ENCODE measurements at places on chromosomes 6 and 20. TPM values are rescaled to one million over a fixed set of nuclear protein-coding genes. Genes with fewer than 3 reads are reported as not detected.

DNA sequence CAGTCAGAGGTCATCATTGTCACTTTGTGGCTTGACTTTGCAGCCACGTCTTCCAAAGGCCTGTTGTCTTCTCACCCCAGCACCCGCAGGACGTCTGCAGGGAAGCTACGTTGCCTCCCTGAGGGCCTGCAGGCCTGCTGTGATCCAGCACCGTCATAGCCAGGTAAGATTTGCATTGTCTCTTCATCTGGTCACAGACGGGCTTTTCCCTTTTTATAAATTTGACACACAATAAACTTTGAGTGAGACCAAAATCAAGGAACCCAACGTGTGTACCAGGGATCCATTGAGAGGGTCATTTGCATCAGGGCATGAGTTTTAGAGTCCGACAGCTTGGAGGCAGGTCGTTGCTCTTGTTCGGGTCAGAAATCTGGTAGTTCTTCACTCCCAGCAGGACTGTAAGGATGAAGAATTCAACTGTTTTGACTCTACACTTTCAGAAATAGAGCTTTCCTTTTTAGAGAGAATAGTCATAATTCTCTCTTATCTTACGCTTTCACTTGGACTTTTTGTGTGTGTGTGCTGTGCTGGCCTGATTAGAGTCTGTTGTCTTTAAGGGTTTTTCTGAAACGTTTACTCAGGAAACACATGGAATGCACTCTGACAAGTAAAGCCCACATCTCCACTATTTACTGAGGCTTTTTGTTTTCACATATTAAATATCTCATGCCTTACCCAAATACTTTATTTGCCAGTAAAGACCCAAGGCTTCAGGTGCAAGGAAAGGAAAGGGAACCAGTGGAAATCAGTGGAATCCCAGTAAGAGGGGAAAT, 177.2 kb upstream of the TAB2 start:
- no peak for DNase-seq
- H3K36me3 ChIP-seq, result no peaks in the 10 kb centered on the region
- no peaks in the 10 kb centered on the region for H3K4me1 ChIP-seq
- no peak overlapping the region for H3K27ac ChIP-seq
- H3K4me3 ChIP-seq, result no peak overlapping the region

GRCh38 chr20:18543216-18543615, 24.0 kb upstream of the SMIM26 start:
- no peaks in the 10 kb centered on the region for H3K4me1 ChIP-seq
- no peak for DNase-seq
- no peak overlapping the region for H3K27ac ChIP-seq
- no peak overlapping the region for H3K4me3 ChIP-seq

GRCh38 chr6:13478525-13478966, 8.9 kb downstream of the GFOD1 start:
- DNase-seq, result no peak
- no peaks in the 10 kb centered on the region for H3K4me1 ChIP-seq

The SAMD10 gene
- total RNA-seq, result 7.2 TPM

The RAET1L gene
- total RNA-seq, result not detected

The FHL5 gene
- not detected for total RNA-seq

- H3K27me3 ChIP-seq, result no peaks in the 10 kb centered on the region
- DNase-seq, result peak; percentile 62
- H3K36me3 ChIP-seq, result no peaks in the 10 kb centered on the region
- no peak overlapping the region for H3K27ac ChIP-seq
- no peak overlapping the region for H3K4me3 ChIP-seq
These were observed 41.6 kb downstream of the UNC5CL start for GRCh38 chr6:40997234-40997957.

DNA sequence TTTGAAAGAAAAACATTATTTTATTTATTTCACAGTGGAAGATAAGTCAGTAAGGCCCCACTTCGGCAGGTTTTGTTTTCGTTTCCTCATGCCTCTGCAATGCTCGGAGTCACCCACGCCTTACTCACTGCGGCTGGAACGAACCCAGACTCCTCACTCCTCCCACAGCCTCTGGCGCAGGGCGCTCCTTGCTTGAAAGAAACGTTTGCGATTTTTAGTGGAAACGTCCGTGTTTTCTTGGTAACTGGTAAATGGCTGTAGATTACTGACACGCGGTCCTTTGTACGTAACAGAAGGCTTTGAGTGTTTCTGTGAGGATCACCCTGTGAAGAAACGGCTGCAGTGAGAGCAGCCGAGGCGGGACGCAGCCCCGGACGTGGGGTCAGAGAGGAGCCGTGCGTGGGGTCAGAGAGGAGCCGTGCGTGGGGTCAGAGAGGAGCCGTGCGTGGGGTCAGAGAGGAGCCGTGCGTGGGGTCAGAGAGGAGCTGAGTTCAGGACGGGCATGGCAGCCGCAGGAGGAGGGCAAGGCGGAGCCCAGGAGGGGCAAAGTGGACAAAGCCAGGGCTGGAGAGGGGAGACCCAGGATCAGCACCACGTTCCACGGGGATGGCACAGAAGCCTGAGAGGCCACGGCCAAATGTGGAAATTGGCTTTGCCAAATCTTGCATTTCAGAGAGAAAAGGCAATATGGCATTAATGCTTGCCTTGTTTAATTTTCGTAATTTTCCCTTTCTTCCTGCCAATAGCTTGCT, 198.6 kb upstream of the THBS2 start:
- H3K36me3 ChIP-seq, result no peaks in the 10 kb centered on the region
- H3K4me3 ChIP-seq, result peak overlapping the region; percentile 16
- peak; percentile 77 for DNase-seq
- no peaks in the 10 kb centered on the region for H3K27me3 ChIP-seq
- H3K27ac ChIP-seq, result peak overlapping the region; percentile 21

DNA sequence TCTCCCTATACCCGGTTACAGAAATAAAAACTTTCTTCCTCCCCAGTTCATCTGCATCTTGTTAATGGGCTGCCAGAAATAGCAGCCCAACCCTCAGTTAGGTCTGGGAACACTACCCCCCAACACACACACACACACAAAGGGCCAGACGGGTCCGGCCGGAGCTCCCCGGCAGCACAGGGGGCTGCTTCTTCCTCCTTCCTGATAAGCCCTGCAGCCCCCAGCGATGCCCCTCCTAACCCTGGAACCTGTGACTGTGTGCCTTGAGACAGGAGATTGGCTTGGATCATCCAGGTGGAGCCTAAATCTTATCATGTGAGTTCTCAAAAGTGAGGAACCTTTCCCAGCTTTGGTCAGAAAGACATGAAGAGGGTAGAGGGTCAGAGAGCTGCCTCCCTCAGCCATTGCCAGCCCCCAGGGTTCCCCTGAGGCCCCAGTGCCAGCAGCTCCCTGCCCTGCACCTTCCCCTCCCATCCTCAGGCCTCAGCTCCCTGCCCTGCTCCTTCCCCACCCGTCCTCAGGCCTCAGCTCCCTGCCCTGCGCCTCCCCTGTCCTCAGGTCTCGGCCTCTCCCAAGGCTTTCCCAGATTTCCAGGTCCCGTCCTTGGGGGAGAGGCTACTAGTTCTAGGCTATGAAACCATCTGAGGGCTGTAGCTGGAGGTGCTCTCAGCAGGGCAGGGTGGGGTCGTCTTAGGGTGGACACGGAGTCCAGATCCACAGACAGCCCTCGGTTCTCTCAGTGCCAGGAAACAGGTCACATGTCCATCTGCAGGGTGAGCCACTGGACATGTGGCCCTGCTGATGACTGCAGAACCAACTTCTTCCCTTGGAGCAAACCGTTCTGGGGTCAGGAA, 34.5 kb upstream of the CST7 start:
- no peaks in the 10 kb centered on the region for H3K36me3 ChIP-seq
- peaks cover 15% of the 10 kb centered on the region for H3K4me1 ChIP-seq

DNA sequence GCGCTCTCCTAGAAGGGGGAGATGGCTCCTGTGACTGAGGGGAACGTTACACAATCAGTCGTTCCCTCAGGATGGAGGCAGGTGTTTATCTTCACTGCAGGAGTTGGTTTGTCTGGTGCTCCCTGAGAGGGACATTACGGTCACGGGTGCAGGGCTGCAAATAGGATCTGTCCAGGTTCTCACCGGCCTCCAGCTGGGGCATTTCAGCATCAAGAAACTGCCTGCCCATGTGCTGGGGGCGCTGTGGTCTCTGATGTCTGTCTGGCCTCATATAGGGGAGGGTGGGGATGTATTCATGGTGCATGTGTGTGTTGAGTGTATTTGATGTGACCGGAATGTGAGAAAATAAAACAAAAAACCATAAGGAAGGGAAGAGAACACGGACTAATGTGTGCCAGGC, 77.1 kb downstream of the TBC1D7 start:
- no peaks in the 10 kb centered on the region for H3K27me3 ChIP-seq
- no peak overlapping the region for H3K27ac ChIP-seq
- H3K36me3 ChIP-seq, result no peaks in the 10 kb centered on the region
- H3K4me3 ChIP-seq, result no peak overlapping the region
- no peak for DNase-seq

DNA sequence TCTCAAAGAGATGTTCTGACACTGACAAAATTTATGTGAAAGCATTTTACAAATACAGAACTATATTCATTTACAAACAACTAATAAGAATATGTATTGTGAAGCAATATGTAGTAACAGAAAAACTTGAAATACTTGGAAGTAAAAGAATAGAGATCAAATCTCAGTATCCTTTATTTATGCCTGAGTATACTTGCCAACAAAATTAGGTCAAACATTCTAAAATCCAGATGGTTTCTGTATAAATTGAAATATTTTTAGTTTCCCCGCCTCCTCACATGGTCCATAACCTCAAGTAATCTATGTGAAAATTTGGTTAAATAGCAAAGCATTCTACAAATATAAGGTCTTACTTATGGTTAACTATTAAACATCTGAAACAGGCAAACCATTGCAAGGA, 545.4 kb downstream of the EYS start:
- H3K27me3 ChIP-seq, result no peaks in the 10 kb centered on the region
- H3K27ac ChIP-seq, result no peak overlapping the region
- no peak for DNase-seq
- no peaks in the 10 kb centered on the region for H3K36me3 ChIP-seq
- H3K4me1 ChIP-seq, result no peaks in the 10 kb centered on the region

DNA sequence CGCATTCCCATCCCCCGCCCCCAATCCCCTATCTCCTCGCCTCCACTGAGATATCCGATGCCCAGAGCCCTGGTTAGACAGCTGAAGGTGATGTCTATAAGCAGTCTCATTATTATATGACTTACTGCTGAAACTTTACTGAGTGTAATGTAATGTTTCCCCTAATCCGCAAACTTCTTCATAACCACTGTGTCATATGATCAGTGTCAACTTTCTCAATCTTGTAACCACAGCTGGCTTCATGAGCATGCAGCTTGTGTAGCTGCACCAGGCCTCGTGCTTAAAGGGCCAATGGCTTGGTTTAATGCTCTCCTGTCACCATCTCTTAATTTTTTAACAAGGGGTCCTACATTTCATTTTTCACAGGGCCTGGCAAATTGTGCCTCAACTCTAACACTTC, 8.1 kb downstream of the ASIP start:
- no peak for DNase-seq
- no peak overlapping the region for H3K27ac ChIP-seq
- H3K36me3 ChIP-seq, result no peaks in the 10 kb centered on the region
- H3K27me3 ChIP-seq, result no peaks in the 10 kb centered on the region

DNA sequence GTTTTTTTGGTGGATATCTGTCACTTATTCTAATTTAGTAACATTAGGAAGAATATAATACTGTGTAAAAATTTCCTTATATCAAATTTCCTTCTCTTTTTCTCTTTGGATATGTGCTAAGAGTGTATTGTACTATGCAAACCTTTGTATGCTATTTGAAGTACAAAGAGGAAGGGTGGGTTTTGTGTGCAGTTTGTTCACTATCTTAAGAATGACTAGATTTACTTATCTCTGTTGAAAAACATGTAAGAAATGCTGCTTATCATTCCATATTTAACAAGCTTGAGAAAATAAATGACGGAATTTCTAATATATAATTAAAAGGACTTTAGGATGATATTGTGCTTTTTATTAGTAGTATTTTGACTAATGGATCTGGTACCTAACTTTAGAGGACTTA, 13.1 kb downstream of the CD2AP start:
- H3K4me1 ChIP-seq, result no peaks in the 10 kb centered on the region
- no peak overlapping the region for H3K4me3 ChIP-seq
- no peak for DNase-seq
- no peaks in the 10 kb centered on the region for H3K27me3 ChIP-seq

DNA sequence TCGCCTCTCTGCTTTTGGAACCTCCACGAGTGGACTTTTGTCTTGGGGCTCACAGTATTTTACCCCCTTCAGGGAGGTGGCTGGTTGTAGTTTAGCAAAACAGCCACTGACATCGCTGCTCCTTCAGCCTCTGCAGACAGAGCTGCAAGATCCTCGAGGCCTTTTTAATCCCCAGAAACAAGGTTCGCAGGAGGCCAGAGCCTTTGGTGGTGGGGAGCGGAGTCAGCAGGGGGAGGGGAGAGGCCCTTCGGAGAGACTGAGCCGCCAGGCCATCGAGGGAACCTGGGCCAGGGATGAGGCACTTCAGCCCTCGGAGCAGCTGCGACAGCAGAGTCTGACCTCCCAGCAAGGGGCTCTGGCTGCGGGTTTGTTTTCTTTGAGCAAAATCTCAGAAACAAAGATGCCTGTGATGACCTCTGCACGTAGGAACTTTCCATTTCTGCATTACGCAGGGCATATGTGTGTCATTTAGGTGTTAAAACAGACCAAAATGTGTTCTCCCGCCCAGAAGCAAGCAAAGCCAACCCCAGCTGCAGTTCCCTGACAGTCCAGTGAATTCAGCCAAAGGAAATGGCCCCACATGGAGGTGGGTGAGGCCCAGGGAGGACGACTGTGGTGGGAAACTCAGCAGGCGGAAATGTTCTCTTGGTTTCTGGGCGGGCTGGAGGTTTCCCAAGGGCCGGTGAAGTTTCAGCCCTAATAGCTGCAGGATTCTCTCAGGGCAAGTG, 171.2 kb upstream of the SULF2 start:
- no peaks in the 10 kb centered on the region for H3K36me3 ChIP-seq
- no peak for DNase-seq
- H3K4me1 ChIP-seq, result peaks cover 4% of the 10 kb centered on the region
- no peak overlapping the region for H3K27ac ChIP-seq
- no peak overlapping the region for H3K4me3 ChIP-seq
- peaks cover 4% of the 10 kb centered on the region for H3K27me3 ChIP-seq

- DNase-seq, result no peak
- peaks cover 78% of the 10 kb centered on the region for H3K36me3 ChIP-seq
- no peaks in the 10 kb centered on the region for H3K27me3 ChIP-seq
- H3K27ac ChIP-seq, result no peak overlapping the region
These were observed 20.4 kb downstream of the ZNF184 start for GRCh38 chr6:27452496-27452897.

GRCh38 chr6:26249707-26249956, 115.4 kb upstream of the BTN3A2 start:
- H3K4me1 ChIP-seq, result peaks cover 3% of the 10 kb centered on the region
- H3K27me3 ChIP-seq, result no peaks in the 10 kb centered on the region
- no peaks in the 10 kb centered on the region for H3K36me3 ChIP-seq

GRCh38 chr6:111087106-111087835, at the start of gene SLC16A10:
Gene SLC16A10 (plus strand): TSS chr6:111087503. CDS start chr6:111087753, 250 bp downstream.
- peak within 1 kb of the TSS; percentile 58 for H3K27ac ChIP-seq
- H3K4me1 ChIP-seq, result peaks cover 7% of the 10 kb centered on the region
- peaks cover 18% of the 10 kb centered on the region for H3K27me3 ChIP-seq
- DNase-seq, result peak; percentile 82
- peak within 1 kb of the TSS; percentile 69 for H3K4me3 ChIP-seq

All from A673 (cell line).